ENCODE measurements at places on chromosomes 6 and 20.

- no peak for DNase-seq
- H3K27me3 ChIP-seq: peaks cover 7% of the 10 kb centered on the region
- no peak overlapping the region for H3K27ac ChIP-seq
These were observed 6.6 kb upstream of the KIF13A start for GRCh38 chr6:17994019-17994418.

DNA sequence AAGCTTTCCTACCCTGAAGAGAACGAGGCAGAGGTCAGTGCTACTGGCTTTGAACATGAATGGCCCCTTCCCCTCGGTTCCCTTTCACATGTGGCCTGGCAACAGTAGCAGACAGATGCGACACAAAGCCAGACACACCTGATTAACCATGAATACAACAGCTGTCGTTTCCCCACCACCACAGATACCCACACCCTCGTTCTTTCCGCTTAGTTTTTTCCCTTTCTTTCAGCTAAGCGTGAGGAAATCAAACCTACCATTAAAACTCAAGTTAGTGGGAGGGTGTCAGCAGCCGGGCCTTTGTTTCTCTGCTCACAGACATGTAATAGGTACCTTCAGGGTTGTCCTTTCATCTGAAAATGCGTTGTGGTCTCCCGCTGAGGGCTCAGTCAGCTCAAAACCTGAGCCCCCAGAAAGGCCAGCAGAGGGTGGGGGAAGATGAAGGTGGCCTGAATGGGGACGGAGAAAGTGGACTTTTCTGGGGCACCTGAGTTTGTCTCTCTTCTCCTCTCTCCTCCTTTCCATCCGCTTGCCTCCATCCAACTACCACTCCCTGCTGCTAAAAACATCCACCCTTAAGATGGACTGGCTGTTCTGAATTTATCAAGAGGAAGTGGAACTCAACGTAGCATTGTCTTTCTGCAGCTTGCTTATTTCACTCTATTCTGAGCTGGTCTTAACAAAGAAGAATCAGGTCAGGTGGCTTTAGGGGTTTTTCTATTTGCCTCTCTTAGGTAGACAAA, 516.6 kb upstream of the JARID2 start:
- peaks cover 9% of the 10 kb centered on the region for H3K27me3 ChIP-seq
- peak overlapping the region; percentile 73 for H3K27ac ChIP-seq
- peaks cover 47% of the 10 kb centered on the region for H3K4me1 ChIP-seq

DNA sequence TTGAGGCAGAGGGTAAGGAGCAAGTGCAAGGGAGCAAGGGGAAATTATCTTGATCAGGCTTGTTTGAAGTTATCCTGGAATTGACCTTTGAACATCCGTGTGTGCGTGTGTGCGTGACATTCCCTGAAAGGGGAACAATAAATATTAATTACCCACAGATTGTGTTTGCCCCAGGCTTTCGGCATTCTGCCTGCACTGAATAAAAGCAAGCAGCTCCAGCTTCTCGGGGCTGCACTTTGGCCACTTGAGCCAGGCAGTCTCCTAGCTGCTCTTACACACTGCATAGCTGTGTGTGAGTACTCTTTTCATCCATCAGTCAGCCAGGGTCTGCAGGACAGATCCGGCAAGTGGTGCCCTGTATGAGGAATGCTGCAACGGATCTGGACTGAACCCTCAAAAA, 107.7 kb upstream of the BTN3A2 start:
- peak overlapping the region; percentile 44 for H3K27ac ChIP-seq
- H3K4me3 ChIP-seq: no peak overlapping the region
- peaks cover 34% of the 10 kb centered on the region for H3K4me1 ChIP-seq
- H3K36me3 ChIP-seq: peaks cover 8% of the 10 kb centered on the region

- no peak overlapping the region for H3K27ac ChIP-seq
- no peak overlapping the region for H3K4me3 ChIP-seq
These were observed 11.7 kb downstream of the SOD2 start for GRCh38 chr6:159681191-159681880.

DNA sequence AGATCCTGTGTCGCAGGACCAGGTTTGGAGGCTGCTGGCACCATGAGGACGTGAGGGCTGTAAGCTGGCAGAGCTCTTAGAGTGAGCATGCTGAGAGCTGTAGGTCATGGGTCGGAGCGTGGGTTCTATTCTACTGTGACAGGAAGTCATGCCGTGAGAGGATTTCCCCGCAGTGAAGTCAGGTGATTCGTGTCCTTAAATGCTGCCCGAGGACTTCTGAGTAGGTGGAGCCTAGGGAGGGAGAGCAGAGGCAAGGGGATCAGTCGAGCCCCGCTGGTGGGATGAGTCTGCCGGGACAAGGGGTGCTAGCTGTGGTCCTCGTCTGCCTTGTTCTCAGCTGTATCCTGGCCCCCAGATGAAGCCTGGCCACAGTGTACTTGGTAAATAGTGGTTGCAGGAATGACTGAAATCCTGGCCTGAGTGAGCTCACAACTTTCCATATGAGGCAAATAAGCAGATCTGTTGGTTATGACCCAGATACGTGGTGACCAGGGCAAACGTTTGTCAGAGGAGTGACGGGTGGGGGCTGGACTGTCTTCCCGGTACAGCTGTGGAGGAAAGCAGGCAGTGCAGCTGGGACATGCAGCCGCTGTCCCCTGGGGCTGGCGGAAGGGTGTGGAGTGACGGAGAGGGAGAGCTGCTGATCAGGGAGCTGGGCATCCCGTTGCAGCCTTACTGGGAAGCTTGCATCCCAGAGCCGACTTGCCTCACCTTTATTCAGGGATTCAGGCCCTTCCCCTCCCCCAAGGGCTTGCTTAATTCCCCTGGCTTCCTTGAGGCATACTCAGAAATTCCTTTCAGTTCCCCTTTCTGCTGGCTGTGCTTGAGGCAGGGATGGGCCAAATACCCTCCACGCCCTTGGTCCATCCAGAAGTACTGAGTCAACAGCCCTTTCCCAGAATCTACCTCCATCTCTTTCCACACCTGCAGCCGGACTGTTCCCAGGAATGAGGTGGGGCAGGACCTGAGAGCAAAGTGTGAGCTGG, 250.9 kb upstream of the RREB1 start:
- peaks cover 26% of the 10 kb centered on the region for H3K4me1 ChIP-seq
- peak; percentile 38 for DNase-seq
- H3K36me3 ChIP-seq: no peaks in the 10 kb centered on the region
- H3K27ac ChIP-seq: peak overlapping the region; percentile 59
- H3K27me3 ChIP-seq: no peaks in the 10 kb centered on the region
- H3K4me3 ChIP-seq: peak overlapping the region; percentile 29
